Activated naive CD4-positive, alpha-beta T cell treated with anti-CD3 and anti-CD28 coated beads, Interleukin-2, amount 10 ng/mL, durations not matched to agents 5 hours and 36 hours (primary cell): ENCODE measurements at places on chromosomes 3 and 15. TPM values are rescaled to one million over a fixed set of nuclear protein-coding genes. Genes with fewer than 3 reads are reported as not detected.

AVEN gene
- 11.6 TPM for total RNA-seq

FAM3D gene
- not detected for total RNA-seq

DMXL2 gene
- 7.9 TPM for total RNA-seq

CCR8 gene
- total RNA-seq = 0.76 TPM

NPAP1 gene
- not detected for total RNA-seq

CP gene
- not detected for total RNA-seq

GOLGA8S gene
- total RNA-seq = 0.07 TPM

ROPN1 gene
- total RNA-seq = not detected

CHRNB4 gene
- total RNA-seq = not detected

OXTR gene
- 0.46 TPM for total RNA-seq

SERPINI2 gene
- total RNA-seq = not detected

POLQ gene
- 18.7 TPM for total RNA-seq

GOLGA6A gene
- 0.08 TPM for total RNA-seq

SCAMP5 gene
- total RNA-seq = 0.23 TPM

SNX33 gene
- total RNA-seq = 0.53 TPM

NUSAP1 gene
- 210 TPM for total RNA-seq

DPH3 gene
- 9.6 TPM for total RNA-seq

SLC24A5 gene
- total RNA-seq = not detected

SPATA12 gene
- not detected for total RNA-seq

CFAP92 gene
- total RNA-seq = not detected

CNBP gene
- total RNA-seq = 308 TPM

CYP19A1 gene
- total RNA-seq = not detected

DUOX2 gene
- total RNA-seq = not detected

RUBCN gene
- total RNA-seq = 36.3 TPM

CYP1A2 gene
- not detected for total RNA-seq

PLA2G4E gene
- not detected for total RNA-seq

TMEM44 gene
- total RNA-seq = 3.4 TPM

TM6SF1 gene
- total RNA-seq = 15.2 TPM
